ENCODE measurements at places on chromosomes 2 and 18.

DNA sequence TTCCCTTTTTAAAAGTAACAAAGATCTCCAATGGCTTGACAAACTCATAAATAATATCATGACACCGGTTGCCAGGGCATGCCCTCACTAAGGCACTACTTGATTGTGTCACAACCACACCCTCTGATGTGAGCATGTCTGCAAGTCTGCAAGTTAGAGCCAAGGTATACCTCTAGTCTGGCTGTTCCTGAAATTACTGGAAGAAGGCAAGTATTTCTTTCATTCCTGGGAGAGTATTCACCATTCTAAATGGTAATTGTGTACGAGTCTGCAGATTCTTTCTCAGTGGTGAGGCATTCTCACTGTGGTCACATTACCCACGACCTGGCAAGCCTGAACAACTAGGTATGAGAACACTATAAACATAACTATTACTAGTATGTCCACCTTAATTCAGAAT, 25.7 kb upstream of the RNU4ATAC start:
- DNase-seq = no peak

DNA sequence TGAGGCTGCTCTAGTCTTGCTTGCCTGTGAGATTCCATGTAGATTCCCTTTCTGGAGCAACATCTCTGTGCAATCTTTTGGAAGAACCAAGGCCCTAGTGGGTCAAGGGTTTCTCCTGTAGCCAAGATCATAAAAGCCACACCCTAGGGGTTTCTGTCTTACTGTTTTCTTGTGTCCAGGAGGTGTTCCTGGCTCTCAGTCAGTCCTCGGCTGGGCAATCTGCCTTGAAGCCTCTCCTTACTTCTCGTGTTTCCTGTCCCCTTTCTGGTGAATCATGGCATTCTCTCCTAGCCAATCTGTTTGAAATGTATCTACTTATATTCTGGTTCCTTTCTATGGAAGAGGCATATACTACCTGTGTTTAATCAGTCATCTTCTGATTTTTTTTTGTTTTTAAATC, 484.8 kb upstream of the UBE2E3 start:
- DNase-seq = no peak

GRCh38 chr2:231111987-231112386, 12.9 kb downstream of the HTR2B start:
- DNase-seq = no peak

- no peak for DNase-seq
These were observed 90.1 kb downstream of the TCF4 start for GRCh38 chr18:55497825-55498403.

DNA sequence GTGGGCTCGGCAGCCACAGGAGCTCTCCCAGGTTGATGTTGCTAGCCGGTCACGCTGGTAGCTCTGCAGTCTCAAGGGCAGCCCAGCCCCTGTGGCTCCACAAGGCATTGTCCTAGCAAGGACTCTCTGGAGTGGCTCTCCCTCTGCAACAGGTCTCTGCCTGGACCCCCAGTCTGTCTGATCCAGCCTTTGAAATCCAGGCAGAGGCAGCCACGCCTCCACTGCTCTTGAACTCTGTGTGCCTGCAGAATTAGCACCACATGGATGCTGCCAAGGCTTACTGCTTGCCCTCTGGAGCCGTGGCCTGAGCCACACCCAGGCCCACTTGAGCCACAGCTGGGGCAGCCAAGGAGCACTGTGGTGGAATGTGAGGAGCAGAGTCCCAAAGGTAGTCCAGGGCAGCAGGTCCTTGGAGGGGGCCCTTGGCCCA, 43.0 kb upstream of the FAHD2A start:
- no peak for DNase-seq

DNA sequence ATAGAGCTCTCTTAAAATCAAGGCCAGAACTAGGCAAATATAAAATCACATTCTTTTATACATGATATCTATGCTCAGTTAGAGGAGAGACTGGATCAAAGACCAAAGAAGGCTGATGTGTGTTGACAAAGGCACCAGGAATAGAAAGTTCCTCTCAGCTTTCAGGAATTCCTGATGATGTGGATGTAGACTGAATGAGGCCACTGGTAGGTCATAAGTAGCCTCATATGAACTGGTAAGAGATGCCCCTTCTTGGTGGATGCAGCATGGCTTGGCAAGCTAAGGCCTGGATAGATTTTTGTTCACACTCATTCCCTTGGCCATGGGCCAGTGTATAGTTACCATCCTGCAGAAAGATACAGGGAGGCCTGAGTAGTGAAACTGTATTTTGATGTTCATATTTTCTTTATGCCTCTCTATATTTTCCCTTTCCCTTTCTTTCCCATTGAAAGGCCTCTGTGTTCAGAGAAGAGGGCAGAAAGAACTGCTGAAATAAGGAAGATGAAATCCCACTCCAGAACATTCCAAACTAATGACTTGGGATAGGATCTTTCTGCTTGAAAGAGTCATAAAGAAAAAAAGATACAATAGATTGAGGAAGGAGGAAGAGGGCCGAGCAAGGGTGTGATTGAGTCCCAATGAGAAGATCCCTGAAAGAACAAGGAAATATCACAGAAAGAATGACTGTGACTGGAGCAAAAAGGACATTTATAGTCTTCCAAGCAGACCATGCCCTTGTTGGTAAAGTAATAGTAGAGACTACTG, 2182.7 kb upstream of the PIK3C3 start:
- no peak for DNase-seq

- DNase-seq = no peak
These were observed 65.3 kb upstream of the SMAD7 start for GRCh38 chr18:49015886-49016647.

- DNase-seq = no peak
These were observed 141.6 kb downstream of the WDPCP start for GRCh38 chr2:63446658-63447057.

DNA sequence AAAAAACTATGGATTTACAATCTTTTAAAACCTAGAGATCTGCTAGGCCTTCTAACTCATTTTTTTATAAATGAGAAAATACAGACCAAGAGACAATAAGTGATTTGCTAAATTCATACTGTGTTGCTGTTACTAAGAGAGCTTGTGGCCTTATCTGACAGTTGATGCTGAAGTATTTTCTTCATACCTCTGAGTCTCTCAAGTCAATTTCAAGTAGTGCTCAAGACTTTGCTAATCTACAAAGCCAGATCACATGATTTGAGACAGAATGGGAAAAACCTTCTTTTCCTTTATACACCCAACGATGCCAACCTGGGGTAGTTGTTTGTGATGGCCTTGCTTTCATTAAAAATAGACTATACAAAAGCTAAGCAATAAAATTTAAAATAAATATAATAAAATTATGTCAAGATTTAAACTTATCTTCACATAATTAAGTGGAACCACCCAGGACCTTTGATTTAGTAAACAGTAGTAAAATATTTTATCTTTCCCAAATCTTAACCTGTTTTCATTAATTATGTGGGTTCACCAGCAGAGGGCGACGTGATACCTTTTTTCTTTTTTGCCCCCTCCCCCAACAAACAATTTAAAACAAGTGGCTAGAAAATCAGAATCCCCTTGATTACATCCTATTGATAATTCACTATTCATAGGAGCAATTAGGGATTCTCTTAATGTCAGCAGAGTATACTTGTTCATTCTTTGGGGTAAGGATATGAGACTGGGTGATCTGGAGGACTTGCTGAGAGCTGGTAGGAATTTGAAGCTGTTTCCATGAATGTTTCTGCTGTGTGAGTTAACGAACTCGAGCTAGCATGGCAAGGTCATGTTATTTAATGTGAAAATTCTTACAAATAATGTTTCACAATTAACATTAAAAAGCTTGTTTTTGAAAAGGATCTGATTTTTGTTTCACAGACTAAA, 49.6 kb upstream of the SLC5A7 start:
- no peak for DNase-seq

GRCh38 chr2:231472816-231473215, 8.5 kb upstream of the NCL start:
- DNase-seq = no peak

- no peak for DNase-seq
These were observed 134.8 kb downstream of the ADCYAP1 start for GRCh38 chr18:1039421-1039820.

- no peak for DNase-seq
These were observed 96.0 kb downstream of the CNTNAP5 start for GRCh38 chr2:124121106-124121505.

GRCh38 chr2:43329637-43330036, 103.2 kb upstream of the ZFP36L2 start:
- DNase-seq = no peak

DNA sequence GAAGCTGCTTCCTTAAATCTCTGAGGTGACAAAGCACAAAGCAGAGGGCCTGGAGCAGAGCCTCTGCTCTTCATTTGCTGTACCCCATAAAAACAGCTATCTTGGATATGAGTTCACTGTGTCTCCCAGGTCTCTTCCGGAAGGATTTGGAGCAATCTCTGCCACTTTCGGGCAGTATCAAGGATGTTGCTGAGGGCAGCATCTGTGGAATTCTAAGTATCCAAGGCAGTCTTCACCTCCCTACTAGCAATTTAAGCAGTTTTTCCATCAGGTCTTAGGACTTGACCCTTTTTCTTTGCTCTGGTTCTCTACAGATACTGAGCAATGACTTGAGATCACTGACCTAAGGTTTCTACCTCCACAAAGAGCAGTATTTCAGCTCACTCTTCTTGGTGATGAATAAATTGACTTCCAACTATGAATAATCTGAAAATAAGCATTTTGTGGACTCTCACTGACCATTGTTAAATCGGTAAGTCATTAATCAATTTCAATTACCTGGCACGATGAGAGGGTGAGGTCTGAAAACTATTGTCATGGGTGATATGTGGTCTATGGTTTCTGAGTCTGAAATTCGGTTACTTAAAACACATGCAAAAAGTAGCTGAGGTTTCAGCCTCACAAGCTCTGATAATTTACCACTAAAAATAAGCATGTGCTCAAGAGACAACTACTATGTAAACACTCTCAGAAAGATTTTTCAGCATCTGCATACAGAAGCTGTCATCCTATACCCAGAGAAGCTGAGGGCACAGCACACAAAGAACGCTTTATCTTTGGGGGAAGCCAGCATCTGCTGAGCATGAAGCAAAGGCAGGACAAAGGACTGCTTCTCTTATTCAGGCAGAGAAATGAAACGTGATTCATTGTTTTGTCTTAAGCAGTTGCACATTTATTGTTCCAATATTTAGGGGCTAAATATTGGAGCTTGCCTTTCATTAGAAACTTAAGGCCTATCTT, 32.1 kb upstream of the SPATS2L start:
- DNase-seq = no peak

DNA sequence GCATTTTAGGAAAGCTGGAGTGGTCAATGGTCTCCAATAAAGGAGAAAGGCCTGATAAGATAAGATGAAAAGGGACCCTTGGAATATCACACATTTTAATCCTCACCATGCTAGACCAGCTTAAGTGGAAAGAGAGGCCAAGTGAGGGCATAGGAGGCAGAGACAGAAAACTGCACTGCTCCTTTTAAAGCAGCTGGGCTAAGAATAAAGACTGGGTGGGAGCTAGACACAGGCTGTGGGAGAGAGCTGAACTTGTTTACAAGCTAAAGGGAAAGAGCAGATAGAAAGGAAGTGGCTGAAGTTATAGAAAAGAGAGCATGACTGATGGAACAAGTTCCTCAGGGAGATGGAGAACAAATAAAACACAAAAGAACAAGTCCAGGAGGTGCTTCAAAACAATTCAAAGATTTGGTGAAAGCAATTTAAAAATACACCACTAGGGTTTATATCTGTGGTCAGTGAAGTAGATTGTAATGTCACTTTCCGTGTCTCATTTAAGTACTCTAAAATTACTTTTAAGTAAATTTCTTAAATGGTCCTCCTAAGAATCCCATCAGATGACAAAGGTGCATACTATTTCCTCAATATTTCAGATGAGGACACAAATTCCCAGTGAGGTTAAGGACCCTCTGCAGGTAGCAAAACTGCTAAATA, 7.5 kb downstream of the COL5A2 start:
- DNase-seq = no peak

DNA sequence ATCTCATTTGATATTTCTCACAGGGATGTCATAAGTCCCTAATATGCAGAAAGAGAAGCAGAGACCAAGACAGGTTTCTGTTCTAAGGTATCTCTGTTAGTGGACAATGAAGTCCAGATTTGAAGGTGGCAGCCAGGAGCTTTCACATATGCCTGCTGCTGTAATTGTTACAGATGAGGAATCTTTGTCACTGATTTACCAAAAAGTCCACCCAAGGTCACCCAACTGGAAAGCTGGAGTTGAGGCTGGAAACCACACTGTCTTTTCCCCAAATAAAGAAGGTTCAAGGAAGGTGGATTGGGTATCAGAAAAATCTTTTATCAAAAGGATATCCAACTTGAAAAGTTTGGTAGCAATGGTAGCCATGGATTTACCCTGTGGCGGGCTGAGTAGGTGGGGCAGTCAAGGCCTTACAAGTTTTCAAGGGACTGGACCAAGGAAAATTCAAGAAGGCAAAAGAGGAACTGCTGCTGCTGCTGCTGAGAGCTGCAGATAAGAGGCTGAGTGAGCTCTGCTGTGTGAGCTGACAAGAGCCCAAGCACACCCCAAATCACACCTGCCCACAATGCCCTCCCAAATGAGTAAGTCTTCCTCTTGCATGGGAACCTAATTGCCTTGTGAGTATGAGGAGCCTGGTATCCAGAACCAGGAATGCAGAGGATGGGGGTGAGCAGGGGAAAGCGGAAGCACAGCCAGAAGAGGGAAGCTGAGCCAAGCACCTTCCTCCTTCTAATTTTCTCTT, 241.2 kb downstream of the ANAPC1 start:
- no peak for DNase-seq

DNA sequence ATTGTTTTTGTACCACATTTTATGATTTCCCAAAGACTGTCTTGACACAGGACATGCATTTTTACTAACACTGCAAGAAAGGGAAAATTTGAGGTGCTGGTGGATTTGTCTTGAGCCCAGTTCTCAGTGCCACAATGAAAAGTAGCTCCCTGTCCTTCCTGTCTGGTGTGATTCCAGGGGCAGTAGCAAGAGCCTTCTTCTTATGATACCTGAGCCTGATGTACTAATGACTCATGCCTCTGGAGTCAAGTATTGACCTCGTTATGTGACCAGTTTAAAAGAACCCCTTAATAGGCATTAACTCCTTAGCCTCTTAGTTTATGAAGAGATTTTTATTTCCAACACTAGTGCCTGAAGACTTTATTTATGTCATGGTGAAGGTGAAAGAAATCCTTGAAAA, 728.6 kb downstream of the SLC4A3 start:
- DNase-seq = no peak

- no peak for DNase-seq
These were observed 556.9 kb upstream of the SETBP1 start for GRCh38 chr18:44123743-44124142.

GRCh38 chr2:182625814-182626213, 90.2 kb upstream of the DNAJC10 start:
- DNase-seq = no peak

- no peak for DNase-seq
These were observed 505.5 kb upstream of the FAM98A start for GRCh38 chr2:34104601-34105000.

Measured in activated T-helper 1 cell treated with Interleukin-2 at 50 U/mL for 16 hours (primary cell).